Lung microvascular endothelial cell (primary cell): ENCODE measurements at places on chromosomes 6 and 20.

- no peak for DNase-seq
These were observed 99.9 kb downstream of the BANF2 start for GRCh38 chr20:17799575-17800227.

DNA sequence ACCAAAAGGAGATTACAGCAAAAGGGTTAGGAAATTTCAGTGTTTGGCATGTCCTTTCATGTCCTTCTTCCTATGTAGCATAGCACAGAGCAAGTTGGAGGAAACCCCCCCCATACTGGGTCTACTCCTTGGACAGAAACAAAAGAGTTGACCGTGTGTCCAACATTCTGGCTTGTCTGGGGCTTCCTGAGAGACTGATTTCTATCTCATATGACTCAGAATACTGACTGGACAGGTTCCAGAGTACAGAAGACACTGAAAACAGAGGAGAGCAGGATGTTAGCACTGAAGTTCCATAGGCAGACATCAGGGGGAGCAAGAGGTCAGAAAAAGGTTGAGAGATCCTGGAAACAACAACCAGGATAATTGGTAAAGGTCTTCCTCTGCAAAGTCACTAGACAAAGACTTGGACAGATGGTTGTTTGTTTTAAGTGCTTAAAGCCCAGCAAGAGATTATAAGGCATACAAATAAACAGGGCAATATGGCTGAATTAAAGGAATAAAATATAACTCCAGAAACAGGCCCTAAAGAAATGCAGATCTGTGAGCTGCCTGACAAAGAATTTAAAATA, 48.4 kb downstream of the USP49 start:
- DNase-seq = peak; percentile 89

DNA sequence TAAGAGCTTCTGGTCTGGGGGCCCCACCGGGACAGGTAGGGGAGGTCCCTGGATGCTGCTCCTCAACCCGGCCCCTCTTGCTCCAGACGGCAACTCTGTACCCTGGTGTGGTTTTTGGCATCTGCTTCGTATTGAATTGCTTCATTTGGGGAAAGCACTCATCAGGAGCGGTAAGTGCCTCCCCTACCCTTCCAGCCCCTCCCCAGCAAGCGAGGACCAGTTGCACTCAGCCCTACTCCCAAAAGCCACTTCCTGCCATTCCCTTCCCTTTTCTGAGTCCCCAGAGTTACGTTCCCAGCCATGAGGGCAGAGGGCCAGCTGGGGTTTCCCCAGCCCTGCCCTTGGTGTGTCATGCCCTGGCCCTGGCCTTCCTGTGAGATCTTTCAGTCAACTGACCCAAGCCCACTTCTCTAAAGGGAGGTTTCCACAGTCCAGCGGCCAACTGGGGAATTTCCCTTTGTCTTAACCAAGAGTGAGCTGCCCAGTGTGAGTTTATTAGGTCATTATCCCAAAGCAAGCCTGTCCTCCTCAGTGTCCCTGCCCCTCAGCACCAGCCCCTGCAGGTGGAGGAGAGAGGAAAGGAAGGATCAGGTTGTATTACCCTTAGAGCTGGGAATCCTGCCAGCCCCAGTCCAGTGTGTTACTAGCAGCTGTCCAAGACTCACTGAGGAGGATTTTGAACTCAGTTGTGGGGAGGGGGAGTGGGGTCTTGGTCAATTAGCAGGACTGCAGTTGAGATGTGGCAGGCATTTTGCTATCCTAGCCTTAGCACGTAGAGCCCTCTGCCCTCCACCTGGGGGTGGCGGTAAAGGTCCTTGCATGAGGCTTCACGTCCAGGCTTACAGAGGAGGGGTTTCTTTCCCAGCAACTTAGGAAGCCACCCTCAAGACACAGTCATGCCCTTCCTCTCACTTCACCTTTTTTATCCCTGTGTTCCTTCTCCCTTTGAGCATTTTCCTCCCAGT, 45.8 kb downstream of the TM9SF4 start:
- DNase-seq = peak; percentile 91

DNA sequence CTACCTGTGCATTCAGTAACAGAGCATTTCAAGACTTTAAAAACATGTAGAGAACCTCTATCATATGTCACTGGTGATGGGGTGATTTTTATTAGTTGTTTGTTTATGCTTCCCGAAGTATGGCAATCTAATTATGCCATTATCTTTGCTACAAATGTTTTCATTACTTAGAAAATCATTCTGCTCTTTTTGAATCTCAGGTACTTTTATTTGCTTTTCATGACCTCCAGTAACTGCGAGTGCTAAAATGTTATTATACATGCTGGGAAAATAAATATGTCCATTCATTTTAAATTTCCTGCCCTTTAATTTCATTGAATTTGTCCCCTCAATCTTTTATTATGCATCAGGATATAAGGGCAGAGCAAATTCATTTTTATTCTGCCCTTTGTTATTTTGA, 515.7 kb downstream of the NKAIN2 start:
- no peak for DNase-seq

GRCh38 chr20:13098720-13099355, 90.1 kb downstream of the SPTLC3 start:
- no peak for DNase-seq

GRCh38 chr20:35788796-35789195, 17.0 kb downstream of the PHF20 start:
- no peak for DNase-seq

DNA sequence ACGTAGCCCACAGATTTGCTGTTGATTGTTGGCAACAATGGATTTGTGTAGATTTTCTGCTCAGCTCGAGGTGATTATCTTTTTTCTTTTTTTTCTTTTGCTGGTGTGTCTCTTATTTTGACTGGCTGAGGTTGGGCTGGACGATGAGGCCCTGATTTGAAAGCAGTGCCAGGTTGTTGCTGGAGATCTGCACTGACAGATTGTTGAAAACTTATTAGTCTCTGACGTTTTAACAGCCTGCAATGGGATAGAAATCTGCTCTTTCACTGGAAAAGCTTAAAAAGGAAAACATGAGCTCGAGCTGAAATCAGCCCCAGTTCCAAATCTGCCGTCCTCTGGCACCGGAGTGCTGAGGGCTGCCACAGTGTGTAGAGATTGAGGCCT, 87.7 kb downstream of the PDE7B start:
- peak; percentile 9 for DNase-seq

DNA sequence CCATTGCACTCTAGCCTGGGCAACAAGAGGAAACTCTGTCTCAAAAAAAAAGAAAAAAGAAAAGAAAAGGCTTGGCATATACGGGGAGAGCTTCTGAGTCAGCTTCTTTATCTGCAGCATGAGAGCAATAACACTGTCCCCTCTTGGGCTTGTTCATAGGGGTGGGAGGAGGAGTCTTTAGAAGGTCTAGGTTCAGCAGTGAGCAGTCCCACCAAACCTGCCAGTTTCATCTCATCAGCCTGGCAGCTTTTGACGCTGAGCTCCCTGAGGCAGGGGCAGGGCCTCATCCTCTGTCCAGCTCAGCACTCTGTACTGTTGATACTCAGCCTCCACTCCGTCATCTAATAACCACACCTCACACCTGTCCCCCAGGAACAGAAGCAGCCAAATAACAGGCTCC, 5.6 kb upstream of the C6orf132 start:
- DNase-seq = no peak
